SW 1271 (cell line): ENCODE measurements at places on chromosomes 4 and X.

DNA sequence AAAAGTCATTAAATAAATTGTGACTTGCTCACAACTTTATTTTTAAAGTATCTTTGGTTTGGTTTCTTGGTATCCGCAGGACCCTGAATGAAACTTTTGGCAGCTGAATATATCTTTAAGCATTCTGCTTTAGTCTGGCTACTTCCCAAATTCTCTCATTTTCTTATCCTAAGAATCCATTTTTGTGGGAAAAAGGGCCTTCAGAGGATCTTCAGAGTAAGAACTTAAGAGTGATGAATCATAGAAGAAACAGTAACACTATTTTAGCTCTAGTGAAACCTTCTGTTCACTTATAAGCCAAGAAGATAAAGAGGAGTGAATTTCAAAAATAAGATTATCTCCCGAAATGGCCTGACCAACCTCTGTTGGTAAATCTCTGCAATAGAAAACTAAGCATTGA is 540.6 kb upstream of the MAGEB18 start:
- DNase-seq = no peak

- no peak for DNase-seq
These were observed 446 bp upstream of the UBE2A start for GRCh38 chrX:119573840-119574393.

- DNase-seq = no peak
These were observed 1.2 kb downstream of the HHIP start for GRCh38 chr4:144647095-144647561.

GRCh38 chr4:148053298-148054003 is 321.6 kb downstream of the ARHGAP10 start:
- no peak for DNase-seq

DNA sequence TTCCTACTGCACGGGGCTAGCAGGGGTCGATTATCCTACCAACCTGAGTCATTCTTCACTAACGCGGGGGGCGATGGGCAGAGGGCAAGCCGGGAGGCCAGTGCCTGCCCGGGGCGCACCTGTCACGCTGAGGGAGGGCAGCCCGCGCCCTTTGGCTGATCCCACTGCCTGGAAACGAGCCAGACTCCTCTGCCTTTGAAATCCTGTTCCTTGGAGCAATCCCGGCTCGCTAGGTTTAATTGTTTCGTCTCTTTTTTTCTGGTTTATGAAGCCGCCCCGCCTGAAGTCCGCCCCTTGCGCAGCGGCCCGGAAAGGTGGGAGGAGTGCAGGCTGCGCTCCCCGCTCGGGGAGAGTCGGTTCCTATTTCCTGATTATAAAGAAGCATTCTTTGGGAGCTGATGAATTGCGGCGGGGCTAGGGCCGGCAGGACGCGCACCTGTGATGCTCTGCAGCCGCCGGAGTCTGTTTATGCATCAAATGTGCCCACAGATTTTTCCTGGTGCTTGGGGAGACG is 484.2 kb downstream of the BCOR start:
- no peak for DNase-seq

DNA sequence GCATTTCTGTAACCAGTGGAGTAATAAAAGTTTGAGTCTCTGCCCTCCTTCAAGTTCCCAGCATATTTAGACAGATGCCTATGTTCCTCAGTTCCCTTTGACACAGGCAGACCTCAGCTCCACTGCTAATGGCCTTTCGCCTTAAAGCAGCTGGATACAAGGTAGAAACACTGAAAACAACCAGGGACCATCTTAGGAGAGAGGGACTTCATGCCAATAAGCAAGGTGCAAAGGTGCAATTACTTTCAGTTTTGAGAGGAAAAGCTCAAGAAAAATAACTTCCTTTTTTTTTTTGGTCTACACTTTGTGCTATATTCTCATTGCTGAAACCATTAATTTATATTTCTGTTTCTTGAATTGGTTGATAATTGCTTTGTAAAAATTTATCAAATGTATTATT is 781.9 kb upstream of the GALNTL6 start:
- DNase-seq = no peak

DNA sequence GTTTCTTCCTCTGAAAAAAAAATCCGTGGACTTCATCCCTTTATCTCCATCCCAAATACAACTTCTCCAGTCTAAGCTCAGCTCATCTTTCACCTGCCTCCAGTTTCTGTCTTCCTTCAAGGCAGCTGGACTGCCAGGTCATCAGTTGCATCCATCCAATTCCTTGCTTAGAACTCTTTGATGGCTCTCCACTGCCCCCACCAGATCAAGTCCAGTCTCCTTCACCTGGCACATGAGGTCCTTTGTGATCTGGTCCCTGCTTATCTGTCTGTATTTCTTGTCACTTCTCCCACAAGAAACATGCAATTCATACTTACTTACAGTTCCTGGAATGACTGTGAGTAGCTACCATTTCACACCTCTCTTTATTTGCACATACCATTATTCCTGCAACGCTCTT is 33.8 kb downstream of the OTUD6A start:
- DNase-seq = peak; percentile 27

GRCh38 chr4:86451560-86452330 is 91.9 kb upstream of the MAPK10 start:
- DNase-seq = no peak

DNA sequence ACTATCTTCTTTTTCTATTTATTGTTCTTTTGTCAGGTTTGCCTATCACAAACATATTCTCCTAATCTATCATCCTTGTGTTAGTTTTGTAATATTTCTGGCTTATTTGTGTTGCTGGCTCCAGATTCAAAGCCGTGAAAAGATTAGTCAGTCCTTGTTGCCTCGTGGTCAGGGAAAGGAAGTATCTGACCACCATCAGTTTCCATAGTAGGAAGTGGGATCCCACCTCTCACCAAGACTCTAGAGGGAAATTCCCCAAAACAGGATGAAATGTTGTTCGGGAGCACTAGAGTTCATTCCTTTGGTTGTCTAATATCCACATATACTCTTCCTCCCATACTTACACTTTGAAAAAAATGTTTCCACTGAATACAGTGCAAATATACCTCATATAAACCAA is 131.0 kb upstream of the HUWE1 start:
- DNase-seq = no peak

GRCh38 chr4:113692809-113693411 is 68.6 kb downstream of the CAMK2D start:
- no peak for DNase-seq
